ENCODE measurements at places on chromosomes 16 and 17.
A peak's percentile ranks its signal among the peaks of the same experiment; 100 is the strongest.

GRCh38 chr17:42681976-42682721 lies at the start of gene CNTNAP1:
TSS of gene CNTNAP1 (plus strand) at chr17:42682531. CDS start at chr17:42682830, 299 bp downstream.
- no peak for DNase-seq

DNA sequence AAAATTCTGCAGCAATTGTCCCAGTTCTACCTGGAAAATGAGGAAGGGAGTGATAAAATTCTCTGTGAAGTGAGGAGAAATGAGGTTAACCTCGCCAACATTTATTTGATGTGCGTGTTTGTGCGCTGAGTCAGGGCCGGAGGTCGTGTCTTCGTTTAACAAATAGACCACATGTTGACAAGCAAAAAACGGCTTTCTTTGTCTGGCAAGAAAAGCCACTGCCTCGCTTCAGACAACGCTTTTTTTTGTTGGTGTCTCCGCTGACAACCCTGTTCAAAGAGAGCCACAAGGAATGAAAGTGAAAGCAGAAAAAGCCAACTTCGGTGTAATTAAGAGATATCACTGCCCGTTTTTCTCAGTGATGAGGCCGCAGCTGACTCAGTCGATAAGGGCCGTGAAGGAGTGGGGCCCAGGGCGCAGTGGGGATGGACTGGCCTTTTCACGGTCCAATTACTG lies 510.6 kb downstream of the CDH13 start:
- DNase-seq, result no peak

GRCh38 chr16:67922740-67923139 lies 8.9 kb downstream of the CTRL start:
- DNase-seq, result no peak

DNA sequence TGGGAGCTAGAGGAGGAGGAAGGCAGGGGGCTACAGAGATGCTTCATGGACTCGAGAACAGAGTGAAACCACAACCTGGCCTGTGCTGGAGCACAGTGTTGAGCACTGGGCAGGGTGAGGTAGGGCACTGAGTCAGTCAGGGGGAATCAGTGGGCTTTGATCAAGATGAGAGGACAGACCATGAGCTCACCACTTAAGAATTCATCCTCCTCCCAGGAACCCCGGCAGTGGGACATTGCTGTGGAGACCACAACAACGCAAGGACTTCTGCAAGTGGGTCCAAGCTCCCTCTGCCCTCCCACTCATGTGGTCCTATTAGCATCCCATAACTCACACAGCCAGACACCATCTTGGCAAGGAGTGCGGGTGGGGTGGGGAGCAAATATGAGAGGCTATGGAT lies 1.7 kb upstream of the CES5A start:
- DNase-seq, result no peak

GRCh38 chr16:84862804-84863480 lies 43.2 kb downstream of the CRISPLD2 start:
- no peak for DNase-seq

- peak; percentile 82 for DNase-seq
Measured at GRCh38 chr16:88781140-88782077, 3.6 kb downstream of the PIEZO1 start.

GRCh38 chr16:50809561-50809960 lies 67.7 kb downstream of the CYLD start:
- no peak for DNase-seq

GRCh38 chr17:60601447-60602384 lies 1.7 kb downstream of the PPM1D start:
- DNase-seq, result peak; percentile 25

DNA sequence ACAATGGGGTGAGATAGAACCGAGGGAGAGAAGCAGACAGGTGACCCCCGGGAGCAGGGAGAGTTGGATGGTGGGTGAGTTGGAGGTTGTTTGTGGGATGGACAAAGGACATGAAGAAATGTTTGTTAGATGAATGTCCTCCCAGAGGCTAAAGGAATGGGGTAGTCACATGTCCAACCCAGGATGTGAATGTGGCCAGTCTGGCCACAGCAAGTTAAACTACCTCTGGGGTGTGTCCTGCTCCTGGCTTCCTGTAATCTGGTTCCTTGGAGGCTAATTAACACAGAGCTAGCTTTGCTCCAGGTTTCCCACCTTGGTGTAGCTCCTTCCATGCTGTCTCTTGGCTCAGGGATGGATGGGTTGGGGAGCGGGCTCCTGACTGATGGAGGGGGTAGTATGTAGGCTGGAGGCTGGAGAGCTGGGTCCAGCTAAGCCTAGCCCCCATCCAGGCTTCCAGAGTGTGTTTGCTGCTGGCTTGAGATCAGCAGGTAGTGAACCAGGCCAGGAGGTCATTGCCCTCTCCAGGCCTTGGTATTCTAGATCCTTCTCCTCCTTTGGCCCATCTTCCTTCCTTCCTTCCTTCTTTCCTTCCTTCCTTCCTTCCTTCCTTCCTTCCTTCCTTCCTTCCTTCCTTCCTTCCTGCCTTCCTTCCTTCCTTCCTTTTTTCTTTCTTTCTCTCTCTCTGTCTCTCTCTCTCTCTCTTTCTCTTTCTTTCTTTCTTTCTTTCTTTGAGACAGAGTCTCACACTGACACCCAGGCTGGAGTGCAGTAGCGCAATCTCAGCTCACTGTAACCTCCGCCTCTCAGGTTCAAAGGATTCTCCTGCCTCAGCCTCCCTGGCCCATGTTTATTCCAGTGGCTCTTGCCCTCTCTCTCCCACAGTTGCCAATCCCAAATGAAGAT lies 28.0 kb upstream of the UBE2G1 start:
- no peak for DNase-seq

- DNase-seq, result no peak
Measured at GRCh38 chr16:7246578-7246977, 86.1 kb upstream of the RBFOX1 start.

- DNase-seq, result no peak
Measured at GRCh38 chr17:50641357-50641756, 6.7 kb downstream of the ABCC3 start.

DNA sequence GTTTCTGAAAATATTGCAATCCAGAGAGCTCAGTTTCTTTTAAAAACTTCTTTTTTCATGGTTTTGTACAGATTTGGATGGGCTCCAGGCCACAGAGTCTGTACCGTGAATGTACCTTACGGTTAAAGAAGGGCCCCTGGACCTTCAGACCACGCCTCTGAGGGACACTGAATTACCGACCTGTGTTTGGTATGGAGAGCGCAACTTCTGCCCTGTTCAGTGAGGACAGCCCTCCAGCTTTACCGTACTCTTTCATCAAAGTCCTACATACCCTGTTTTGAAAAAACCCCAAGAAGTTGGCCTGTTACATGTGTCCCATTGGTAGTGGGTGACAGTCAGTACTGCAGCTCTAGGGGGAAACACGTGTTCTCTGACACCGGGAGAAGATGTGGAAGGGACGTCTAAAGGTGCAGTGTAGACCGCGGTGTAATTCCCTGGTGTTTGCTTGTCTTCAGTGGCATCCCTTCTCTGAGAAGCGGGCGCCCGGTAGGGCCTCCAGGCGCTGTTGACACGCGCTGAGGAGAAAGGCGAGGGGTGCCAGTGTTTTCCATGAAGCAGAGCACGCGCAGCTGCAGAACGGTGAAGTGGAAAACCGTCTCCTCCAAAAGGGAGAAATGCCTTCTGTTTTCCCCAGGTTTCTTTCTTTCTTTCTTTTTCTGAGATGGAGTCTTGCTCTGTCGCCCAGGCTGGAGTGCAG lies 6.2 kb downstream of the PGS1 start:
- peak; percentile 24 for DNase-seq

- DNase-seq, result no peak
Measured at GRCh38 chr17:76593384-76593826, 7.7 kb upstream of the ST6GALNAC2 start.

DNA sequence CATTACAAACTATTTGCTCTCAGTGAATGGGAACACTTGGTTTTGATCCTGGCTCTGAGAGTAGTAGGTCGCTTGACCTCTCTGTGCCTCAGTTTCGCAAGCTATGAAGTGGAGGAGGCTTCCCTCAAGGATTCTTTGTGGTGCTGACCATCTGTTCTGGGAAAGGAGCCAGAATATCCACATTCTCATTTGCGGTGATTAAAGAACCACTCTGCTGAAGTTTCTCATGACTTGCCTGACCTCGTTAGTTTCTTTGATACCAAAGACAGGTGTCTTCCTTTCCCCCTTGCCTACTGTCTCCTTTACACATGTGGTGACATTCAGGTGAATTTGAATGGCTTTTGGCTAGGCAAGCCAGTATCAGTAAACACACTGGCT lies 116.0 kb downstream of the SNX29 start:
- DNase-seq, result no peak

DNA sequence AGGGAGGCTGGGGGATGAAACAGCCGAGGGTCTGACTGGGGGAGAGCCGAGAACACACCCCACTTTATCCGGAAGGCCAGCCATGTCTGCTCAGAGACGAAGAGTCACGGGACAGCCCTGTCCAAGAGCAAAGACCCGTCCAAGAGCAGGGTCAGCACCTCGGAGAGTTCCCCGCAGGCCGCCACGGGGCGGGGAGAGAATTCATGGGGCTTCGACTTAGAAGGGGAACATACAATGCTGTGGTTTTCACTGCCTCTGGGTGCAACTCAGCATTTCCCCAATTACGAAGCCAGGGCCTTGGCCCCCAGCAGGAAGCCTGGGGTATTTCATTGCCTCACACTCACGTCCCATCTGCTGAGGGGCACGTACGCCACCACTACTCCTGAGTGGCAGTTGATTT lies 59.3 kb downstream of the JPH3 start:
- DNase-seq, result peak; percentile 12

DNA sequence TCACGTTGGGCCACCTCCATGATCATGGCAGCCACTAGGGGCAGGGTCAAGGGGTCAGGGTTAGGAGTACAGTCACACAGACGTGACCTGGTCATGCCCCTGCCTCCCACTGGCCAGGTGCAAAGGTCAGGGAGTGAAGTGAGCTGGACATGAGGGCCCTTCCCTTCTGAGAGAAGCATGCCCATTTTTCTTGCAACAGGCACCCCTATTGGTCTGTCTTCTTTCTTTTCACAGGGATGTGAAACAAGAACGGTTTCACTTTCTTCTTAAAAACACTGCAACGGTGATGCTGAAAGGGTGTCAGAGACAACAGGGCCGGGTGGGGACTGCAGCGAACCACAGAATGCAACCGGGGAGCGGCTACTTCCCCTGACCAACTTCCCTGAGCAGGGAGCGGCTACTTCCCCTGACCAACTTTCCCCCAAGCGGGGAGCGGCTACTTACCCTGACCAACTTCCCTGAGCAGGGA lies 52.1 kb upstream of the DOC2B start:
- DNase-seq, result no peak

DNA sequence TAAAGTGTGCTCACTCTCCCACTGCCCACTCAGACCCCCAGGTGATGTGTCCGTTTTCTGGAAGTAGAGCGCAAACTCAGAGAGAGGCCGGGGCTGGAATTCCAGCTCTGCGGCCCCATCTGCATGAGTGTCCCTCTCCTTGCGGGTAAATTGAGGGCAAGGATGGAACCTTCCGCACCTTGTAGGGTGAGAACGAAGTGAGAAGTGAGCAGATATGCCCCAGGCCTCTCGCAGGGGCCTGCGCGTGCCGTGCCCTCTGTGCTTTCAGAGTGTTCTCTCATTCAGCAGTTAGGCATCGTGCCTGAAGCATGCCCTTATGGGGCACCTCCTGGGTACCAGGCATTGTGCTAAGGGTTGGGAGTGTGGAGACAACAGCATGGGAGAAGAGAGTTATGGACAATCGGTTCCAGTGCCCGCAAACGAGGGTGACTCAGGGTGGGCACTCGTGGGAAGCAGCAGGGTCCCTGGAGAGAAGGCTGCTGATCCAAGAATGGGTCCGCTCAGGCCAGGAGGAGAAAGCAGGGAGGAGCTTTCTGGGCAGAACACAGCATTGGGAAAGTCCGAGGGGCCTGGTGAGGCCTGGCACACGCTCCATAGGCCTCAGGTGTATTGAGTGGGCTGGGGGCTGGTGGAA lies 23.8 kb downstream of the CMIP start:
- no peak for DNase-seq

DNA sequence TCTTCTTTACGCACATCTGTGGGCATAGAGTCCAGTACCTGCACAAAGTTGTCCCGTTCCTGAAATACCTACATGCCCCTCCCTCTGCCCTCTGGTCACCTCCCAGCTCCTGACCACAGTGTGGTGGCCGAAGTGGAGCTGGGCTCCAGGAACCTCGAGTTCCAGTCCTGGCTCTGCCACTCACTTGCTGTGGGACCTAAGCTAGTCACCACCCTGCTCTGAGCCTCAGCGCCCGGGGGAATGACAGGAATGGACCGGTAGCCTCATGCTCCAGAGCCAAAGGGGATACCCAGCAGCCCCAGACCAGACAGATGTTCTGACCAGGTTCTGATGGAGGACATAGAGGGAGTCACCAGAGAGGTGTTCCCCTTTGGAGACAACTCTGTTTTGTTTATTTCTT lies 26.7 kb upstream of the ITGA3 start:
- DNase-seq, result no peak

DNA sequence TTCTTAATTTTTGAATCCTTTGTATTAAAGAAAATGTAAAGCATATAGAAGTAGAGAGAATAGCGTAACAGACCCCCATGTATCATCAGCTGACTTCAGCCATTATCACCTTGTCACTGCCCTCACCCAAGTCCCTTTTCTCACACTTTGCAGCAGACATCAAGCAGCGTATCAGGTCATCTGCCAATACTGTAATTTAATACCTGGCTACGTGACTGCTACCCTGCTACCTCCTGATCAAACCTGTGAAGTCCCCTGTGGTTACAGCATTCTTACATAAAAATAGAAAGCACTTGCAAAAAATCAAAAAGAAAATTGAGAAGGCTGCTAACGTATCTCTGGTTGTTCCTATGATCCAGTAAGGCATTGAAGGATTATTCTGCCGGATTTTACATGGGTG lies 96.4 kb downstream of the PLCG2 start:
- no peak for DNase-seq

GRCh38 chr16:1775846-1776671 lies 3.1 kb upstream of the MRPS34 start:
- no peak for DNase-seq

DNA sequence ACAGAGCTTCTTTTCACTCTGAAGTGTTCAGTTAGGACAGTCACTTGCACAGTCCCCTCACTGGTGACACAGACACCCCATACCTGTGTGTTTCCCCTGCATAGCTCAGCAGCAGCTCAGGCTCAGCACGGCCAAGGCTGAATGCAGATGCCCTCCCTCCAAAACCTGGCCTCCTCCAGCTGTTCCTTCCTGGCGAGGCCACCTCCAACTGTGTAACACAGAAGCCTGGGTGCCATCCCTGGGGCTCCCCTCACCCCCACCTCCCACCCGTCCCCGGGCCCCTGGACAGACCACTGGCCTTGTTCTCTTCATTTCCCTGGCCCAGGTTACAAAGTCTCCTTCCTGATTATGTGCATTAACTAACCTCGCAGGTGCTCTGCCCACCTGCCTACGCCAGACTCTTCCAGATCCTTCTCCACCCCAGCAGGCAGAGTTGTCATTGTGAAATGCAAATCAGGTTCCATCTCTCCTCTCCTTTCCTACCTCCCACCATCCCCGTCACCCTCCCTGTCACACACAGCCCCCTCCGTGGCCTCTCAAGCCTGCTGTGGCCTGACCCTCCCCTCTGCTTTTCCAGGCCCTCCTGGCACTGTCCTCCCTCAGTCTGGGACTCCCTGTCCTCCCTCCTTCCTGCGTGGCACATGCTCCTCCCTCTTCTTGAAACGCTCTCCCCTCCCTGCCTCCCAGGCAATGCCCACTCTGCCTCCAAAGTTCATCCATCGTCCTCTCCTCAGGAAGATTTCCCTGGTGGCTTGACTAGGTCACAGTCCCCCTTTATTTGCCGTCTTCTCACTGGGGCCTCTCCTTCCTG lies 26.4 kb downstream of the MLYCD start:
- no peak for DNase-seq

GRCh38 chr17:34275881-34276280 lies 5.9 kb downstream of the CCL7 start:
- DNase-seq, result no peak

Measured in activated naive CD4-positive, alpha-beta T cell treated with Interleukin-2 at 50 U/mL for 16 hours (primary cell).